ENCODE measurements at places on chromosomes 6 and 20.

GRCh38 chr6:130655586-130655985 lies 171.6 kb upstream of the SMLR1 start:
- DNase-seq = no peak

GRCh38 chr6:130933712-130934200 lies 106.5 kb downstream of the SMLR1 start:
- DNase-seq = no peak

- DNase-seq = no peak
These were observed 49.6 kb downstream of the DSTN start for GRCh38 chr20:17619351-17620093.

DNA sequence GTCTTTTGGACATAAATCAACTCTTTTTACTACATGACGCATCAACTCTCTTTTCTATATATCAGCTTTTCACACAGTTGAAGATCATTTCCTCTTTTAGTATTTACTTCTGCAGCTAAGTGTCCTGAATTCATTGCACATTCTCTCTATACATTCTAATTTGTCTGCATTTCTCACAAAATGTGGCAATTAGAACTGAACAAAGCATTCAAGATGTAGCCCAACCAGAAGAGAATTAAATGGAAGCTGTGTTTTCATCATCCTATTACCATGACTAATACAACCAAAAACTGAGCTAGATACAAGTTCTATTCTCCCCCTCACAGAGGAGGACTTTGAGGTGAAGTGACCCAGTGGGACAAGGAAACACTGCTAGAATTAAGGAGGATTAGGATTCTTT lies 86.9 kb downstream of the PLCG1 start:
- DNase-seq = no peak

GRCh38 chr6:24929242-24929641 lies 6.5 kb downstream of the RIPOR2 start:
- no peak for DNase-seq

DNA sequence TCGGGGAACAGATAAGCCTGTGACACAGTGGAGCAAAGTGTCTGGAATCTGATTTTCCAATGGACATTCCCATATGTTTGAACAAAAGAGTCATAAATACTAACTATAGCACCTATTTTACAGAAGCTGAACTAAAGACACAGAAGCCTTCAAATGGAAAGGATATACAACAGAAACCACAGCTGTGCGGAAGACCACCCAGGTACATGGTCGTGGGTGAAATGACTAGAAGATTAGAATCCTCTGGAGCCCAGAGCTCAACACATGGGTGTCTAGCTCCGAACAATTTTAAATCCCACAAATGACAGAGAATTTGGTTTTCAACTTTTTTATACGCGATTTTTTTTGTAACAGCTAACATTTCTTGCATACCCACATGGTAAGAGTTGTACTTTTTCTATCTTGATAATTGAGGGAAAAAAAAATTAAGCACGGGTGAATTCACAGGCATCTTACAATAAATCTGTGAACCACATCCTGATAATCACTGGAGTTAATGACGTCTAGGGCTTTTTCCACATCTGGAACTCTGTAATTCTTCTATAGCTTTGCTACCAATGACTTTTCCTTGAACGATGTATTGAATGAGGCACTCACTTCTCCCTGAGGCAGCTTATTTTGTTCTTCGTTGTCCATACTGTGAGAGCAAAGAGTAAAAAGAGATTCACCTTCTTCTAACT lies 271.1 kb upstream of the AGPAT4 start:
- DNase-seq = no peak

GRCh38 chr20:61558726-61559125 lies 306.7 kb downstream of the CDH4 start:
- no peak for DNase-seq

- DNase-seq = no peak
These were observed at the start of gene NOL4L for GRCh38 chr20:32585011-32585585. Gene NOL4L, minus strand, starts transcription at chr20:32585333. Its CDS starts 443 bp downstream, at chr20:32584890.

DNA sequence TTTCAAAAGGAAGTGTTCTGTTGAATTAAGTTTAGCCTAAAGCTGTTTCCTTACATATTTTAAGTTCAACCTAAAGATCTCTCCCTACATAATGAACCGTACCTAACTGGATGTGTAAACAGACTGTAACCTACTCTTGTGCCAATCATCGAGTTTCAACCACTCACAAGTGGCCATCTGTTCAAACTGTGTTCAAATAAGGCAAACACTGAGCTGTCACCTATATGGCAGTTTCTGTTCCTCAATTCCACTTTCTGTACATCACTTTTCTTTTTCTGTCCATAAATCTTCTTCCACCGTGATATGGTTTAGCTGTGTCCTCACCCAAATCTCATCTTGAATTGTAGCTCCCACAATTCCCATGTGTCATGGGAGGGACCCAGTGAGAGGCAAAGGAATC lies 428.6 kb downstream of the HACE1 start:
- DNase-seq = no peak

DNA sequence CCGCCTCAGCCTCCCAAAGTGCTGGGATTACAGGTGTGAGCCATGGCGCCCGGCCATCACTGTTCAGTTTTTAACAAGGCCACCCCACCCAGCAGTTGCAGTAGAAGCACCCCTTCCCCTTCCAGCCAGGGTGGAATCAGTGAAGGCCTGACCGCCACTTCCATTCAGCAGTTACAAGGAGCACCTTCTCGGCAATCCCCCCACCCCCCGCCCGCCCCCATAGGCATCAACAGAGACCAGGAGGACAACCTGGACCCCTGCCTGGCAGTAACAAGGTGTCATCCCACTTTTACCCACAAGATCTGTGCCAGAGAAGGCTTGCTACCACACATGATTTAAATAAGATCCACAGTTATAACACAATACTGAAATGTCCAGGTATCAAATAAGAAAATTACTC lies 23.1 kb downstream of the NCR2 start:
- DNase-seq = no peak

DNA sequence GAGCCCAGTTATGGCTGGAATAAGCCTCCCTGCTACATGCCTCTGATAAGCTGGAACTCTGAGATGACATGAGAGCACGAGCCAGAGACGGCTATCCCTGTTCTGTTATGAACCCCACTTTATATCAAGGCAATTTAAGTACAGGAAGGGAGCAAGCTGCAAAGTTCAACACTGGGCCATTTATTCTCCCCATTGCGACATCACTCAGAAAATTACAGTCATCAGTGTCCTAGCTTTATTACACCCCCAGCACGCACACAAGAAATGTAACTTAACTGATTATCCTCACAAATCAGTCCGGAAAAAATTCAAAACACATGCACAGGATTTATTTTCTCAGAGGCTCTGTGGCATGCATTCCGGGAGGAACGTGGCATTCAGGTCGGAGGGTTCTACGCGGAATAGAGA lies 125.3 kb upstream of the SLC2A12 start:
- no peak for DNase-seq

GRCh38 chr6:13553646-13554045 lies 20.8 kb upstream of the SIRT5 start:
- DNase-seq = no peak

DNA sequence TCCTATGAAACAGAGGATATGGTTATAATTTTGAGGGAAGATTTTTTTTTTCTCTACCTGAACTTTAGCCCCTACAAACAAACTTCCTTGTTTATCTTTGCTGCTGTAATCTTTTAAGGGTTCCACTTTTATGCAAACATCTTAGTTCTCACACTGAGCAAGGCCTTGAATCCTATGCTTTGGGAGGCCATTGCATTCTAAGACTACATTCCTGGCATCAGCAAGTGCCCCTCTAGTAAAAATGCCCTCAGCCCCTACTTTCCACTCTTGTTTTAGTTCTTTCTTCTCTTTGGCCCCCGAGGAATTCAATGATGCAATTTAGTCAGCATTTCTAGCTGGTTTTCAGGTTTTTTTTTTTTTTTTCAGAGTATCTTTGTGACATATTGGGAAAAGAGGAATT lies 8.1 kb upstream of the AHI1 start:
- DNase-seq = no peak

- no peak for DNase-seq
These were observed 36.2 kb upstream of the DSP start for GRCh38 chr6:7505189-7505699.

DNA sequence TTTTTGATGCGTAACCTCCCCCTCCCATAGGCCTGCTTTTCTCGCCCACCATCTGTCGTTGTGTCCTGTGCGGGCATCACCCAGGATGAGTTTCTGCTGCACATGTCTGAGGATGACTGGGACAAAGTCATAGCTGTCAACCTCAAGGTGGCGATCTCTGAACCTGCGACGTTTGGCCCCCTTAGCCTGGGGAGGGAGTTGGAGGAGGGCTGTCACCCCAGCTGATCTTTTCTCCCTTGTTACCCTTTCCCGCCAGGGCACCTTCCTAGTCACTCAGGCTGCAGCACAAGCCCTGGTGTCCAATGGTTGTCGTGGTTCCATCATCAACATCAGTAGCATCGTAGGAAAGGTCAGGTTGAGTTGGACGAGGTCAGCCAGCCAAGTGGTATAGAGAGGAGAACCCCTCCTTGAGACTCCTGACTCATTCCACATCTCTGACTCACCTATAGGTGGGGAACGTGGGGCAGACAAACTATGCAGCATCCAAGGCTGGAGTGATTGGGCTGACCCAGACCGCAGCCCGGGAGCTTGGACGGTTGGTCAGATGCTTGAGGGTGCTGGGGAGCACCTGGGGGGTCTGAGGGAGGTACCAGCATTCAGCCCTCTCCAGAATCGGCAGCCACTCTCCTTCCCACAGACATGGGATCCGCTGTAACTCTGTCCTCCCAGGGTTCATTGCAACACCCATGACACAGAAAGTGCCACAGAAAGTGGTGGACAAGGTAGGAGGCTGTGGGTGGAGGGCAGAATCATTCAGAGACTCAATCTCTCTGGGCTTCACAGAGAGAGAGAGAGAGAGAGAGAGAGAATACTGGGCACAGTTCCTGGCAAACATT lies 954 bp downstream of the HSD17B8 start:
- no peak for DNase-seq

- DNase-seq = no peak
These were observed 236.6 kb downstream of the SLC24A3 start for GRCh38 chr20:19449051-19449450.

- no peak for DNase-seq
These were observed 30.0 kb upstream of the FBXL4 start for GRCh38 chr6:98977671-98978292.

DNA sequence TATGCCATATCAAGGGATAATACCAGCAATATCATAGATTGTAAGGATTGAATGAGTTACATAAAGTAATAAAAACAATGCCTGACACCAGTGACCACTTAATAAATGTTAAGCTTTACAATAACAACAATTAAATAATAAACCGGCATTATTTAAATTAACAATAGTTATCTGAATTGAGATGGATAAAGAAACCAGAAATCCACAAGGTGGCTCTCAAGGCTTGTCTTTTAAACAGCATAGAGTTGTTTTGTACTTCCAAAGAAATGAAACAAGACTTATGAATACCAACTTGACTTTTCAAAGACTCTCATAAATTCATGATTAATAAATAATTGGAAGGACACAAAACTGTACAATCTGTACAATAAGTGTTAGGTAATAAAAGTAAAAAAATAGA lies 203.1 kb downstream of the ASCC3 start:
- DNase-seq = no peak

DNA sequence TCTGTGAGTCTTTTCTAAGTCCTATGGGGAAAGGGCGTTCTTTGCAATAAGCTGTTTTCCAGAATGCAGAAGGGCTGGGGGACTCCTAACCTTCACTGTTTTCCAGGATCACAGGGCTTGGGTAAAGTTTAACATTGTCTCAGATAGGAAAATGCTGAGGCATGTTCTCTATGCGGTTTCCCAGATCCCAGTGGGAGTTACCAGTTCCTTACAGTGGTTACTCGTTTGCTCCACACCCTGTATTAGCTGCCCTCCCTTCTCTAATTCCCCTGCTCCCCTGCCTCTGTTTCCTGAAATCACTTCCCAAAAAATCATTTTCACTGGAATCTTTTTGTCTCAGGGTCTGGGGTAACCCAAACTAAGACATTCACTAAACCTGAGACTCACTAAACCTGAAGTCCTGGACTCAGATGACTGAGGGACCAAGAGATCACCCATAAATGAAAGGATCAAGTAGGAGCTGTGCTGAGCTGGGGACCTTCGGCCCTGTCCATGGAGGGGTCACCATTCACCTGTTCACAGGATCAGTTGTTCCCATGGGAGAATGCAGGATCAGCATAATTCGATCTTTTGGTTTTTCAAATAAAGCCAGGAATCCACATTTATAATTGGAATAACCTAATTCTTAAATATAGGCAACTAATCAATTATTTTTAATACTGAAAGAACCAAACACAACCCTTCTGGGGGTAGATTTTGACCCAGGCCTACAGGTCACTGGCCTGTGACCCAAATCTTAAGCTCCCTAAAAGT lies 76.2 kb downstream of the ISM1 start:
- no peak for DNase-seq

DNA sequence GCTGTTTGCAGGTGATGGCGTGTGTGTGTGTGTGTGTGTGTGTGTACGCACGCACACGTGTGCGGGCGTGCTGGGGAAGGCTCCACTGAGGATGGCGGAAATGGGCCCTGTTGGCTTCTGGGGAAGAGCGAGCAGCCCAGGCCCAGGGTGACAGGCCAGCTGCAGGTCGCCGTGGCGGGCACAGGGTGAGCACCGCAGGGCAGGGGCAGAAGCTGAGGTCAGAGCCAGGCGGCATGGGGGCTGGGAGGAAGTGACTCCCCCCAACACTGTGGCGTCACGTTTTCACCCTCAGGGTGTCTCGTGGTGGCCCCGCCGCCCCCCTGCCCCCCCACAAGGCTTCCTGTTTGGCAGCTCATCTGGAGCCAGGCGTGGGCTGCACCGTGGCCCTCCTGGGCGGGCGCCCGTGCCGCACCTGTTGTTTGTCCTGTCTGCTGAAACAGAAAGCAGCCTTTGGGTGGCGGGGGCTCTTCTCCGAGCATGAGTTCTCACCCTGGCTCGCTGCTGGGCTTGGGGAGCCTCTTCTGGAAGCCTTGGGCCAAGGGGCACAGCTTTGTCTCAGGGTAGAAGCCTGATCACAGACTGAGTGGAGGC lies 7.1 kb downstream of the RBM38 start:
- no peak for DNase-seq

GRCh38 chr6:135233686-135234491 lies 52.8 kb downstream of the MYB start:
- DNase-seq = no peak

GRCh38 chr20:48366230-48366629 lies 461.6 kb downstream of the PREX1 start:
- no peak for DNase-seq
